ENCODE measurements at places on chromosomes 13 and 19. TPM values are rescaled to one million over a fixed set of nuclear protein-coding genes. Genes with fewer than 3 reads are reported as not detected.

The C1QTNF9 gene
- total RNA-seq = not detected

- peaks cover 7% of the 10 kb centered on the region for H3K4me1 ChIP-seq
- H3K27me3 ChIP-seq = no peaks in the 10 kb centered on the region
- no peak overlapping the region for H3K4me3 ChIP-seq
- H3K27ac ChIP-seq = no peak overlapping the region
Observed at GRCh38 chr13:110536006-110536693, 25.4 kb downstream of the RAB20 start.

The ZNF813 gene
- total RNA-seq = 1.3 TPM

- H3K36me3 ChIP-seq = no peaks in the 10 kb centered on the region
- no peak overlapping the region for H3K4me3 ChIP-seq
- H3K27ac ChIP-seq = no peak overlapping the region
- peaks cover 28% of the 10 kb centered on the region for H3K27me3 ChIP-seq
- DNase-seq = no peak
Observed at GRCh38 chr13:101474419-101474957, 22.0 kb downstream of the ITGBL1 start.

All from T-helper 17 cell (primary cell).